Right ventricle myocardium superior (tissue), 1 donor: ENCODE measurements at places on chromosomes 13 and 19. TPM values are rescaled to one million over a fixed set of nuclear protein-coding genes. Genes with fewer than 3 reads are reported as not detected.

SLC5A5 gene
- total RNA-seq: not detected

MAP3K10 gene
- 18.1 TPM for total RNA-seq

SIAH3 gene
- not detected for total RNA-seq

DNA sequence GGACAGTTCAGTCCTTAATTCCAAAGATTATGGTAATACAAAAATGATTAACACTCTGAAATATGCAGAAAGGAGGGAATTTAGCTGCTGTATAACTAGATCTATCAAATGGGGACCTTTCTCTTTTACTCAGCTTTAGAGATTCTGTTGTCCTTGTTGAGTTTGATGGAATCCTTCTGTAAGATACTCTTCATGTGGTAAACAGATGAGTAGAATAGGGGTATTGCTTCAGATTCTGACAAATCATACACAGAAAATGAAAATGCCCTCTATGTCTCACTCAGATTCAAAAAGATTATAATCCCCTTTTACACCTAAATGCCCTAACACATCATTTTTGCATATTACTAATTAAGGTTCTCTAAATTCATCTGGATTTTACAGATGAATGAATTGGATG lies 50.7 kb downstream of the ARHGAP35 start:
- DNase-seq: no peak
